Transverse colon (tissue), 4 donors: ENCODE measurements at places on chromosomes 6 and 20. TPM values are rescaled to one million over a fixed set of nuclear protein-coding genes. Genes with fewer than 3 reads are reported as not detected.
A peak's percentile ranks its signal among the peaks of the same experiment; 100 is the strongest.

Gene ZDHHC14
- 13.3 TPM for total RNA-seq

Gene FAM162B
- total RNA-seq: 0.55 TPM

Gene TFAP2C
- 9.0 TPM for total RNA-seq

GRCh38 chr20:63686492-63687321 is 9.7 kb upstream of the TNFRSF6B start:
- H3K4me1 ChIP-seq: peaks cover 57% of the 10 kb centered on the region
- no peaks in the 10 kb centered on the region for H3K36me3 ChIP-seq
- H3K27ac ChIP-seq: peak overlapping the region; percentile 67
- DNase-seq: peak; percentile 78
- H3K27me3 ChIP-seq: no peaks in the 10 kb centered on the region

Gene NKAIN4
- total RNA-seq: 0.79 TPM

- no peaks in the 10 kb centered on the region for H3K27me3 ChIP-seq
- DNase-seq: no peak
- no peak overlapping the region for H3K4me3 ChIP-seq
- H3K4me1 ChIP-seq: no peaks in the 10 kb centered on the region
- H3K27ac ChIP-seq: no peak overlapping the region
- H3K36me3 ChIP-seq: no peaks in the 10 kb centered on the region
Observed at GRCh38 chr20:32497589-32498224, 87.4 kb downstream of the NOL4L start.

GRCh38 chr20:24460712-24461111 is 8.7 kb upstream of the SYNDIG1 start:
- H3K4me1 ChIP-seq: no peaks in the 10 kb centered on the region
- no peaks in the 10 kb centered on the region for H3K36me3 ChIP-seq

Gene PNPLA1
- 1.1 TPM for total RNA-seq

Gene EYA4
- total RNA-seq: 0.27 TPM

DNA sequence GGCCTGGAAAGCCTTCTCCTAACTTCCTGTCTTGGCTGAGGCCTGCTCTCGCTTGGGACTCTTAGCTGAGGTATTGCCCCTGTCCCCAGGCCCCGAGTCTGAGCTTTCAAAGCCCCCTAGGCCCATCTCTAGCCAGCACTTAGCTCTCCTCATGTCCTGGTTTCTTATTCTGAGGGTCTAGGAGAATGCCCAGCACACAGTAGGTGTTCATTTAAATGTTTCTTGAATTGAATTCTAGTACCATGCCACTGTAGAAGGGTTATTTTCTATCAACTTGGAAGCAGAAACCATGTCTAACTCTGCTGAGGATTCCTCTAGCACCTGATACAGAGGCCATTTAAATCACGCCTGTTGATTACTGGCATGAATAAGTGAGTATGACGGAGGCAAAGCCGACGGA is 98.5 kb downstream of the VEGFA start:
- H3K4me3 ChIP-seq: no peak overlapping the region
- H3K27ac ChIP-seq: no peak overlapping the region
- H3K4me1 ChIP-seq: no peaks in the 10 kb centered on the region

DNA sequence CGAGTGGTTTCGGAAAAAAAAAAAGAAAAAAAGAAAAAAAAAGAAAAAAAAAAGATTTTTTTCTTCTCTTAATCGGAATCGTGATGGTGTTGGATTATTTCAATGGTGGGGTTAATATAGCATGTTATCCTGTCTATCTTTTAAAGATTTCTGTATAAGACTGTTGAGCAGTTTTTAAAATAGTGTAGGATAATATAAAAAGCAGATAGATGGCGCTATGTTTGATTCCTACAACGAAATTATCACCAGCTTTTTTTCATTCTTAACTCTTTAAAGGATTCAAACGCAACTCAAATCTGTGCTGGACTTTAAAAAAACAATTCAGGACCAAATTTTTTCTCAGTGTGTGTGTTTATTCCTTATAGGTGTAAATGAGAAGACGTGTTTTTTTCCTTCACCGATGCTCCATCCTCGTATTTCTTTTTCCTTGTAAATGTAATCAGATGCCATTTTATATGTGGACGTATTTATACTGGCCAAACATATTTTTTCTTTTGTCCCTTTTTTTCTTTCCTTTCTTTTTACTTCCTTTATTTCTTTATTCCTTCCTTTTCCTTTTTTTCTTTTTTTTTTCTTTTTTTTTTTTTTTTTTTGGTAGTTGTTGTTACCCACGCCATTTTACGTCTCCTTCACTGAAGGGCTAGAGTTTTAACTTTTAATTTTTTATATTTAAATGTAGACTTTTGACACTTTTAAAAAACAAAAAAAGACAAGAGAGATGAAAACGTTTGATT is 3.6 kb downstream of the SOX4 start:
- H3K4me3 ChIP-seq: peak overlapping the region; percentile 97
- DNase-seq: no peak
- peak overlapping the region; percentile 94 for H3K27ac ChIP-seq

Gene HEY2
- not detected for total RNA-seq

GRCh38 chr6:169210611-169211010 is 43.0 kb downstream of the THBS2 start:
- no peaks in the 10 kb centered on the region for H3K27me3 ChIP-seq
- no peaks in the 10 kb centered on the region for H3K36me3 ChIP-seq
- DNase-seq: no peak
- H3K4me3 ChIP-seq: no peak overlapping the region

Gene BTN1A1
- total RNA-seq: 0.32 TPM

- no peaks in the 10 kb centered on the region for H3K27me3 ChIP-seq
- no peak for DNase-seq
- no peaks in the 10 kb centered on the region for H3K36me3 ChIP-seq
- H3K4me3 ChIP-seq: no peak overlapping the region
Observed at GRCh38 chr20:24667689-24668383, 198.4 kb downstream of the SYNDIG1 start.

Gene DLK2
- 0.95 TPM for total RNA-seq

Gene HLA-DRB1
- total RNA-seq: 7.9 TPM

GRCh38 chr6:72636786-72637185 is 14.9 kb downstream of the KCNQ5 start:
- no peak overlapping the region for H3K27ac ChIP-seq
- no peaks in the 10 kb centered on the region for H3K4me1 ChIP-seq
- no peaks in the 10 kb centered on the region for H3K36me3 ChIP-seq
- no peak for DNase-seq

- H3K36me3 ChIP-seq: no peaks in the 10 kb centered on the region
- H3K4me1 ChIP-seq: no peaks in the 10 kb centered on the region
- DNase-seq: no peak
- H3K4me3 ChIP-seq: no peak overlapping the region
- no peaks in the 10 kb centered on the region for H3K27me3 ChIP-seq
Observed at GRCh38 chr6:90186026-90186425, 110.6 kb downstream of the BACH2 start.

GRCh38 chr6:126548300-126548699 is 208.4 kb downstream of the CENPW start:
- H3K4me1 ChIP-seq: no peaks in the 10 kb centered on the region
- H3K4me3 ChIP-seq: no peak overlapping the region
- no peaks in the 10 kb centered on the region for H3K27me3 ChIP-seq
- no peak for DNase-seq
- no peak overlapping the region for H3K27ac ChIP-seq

DNA sequence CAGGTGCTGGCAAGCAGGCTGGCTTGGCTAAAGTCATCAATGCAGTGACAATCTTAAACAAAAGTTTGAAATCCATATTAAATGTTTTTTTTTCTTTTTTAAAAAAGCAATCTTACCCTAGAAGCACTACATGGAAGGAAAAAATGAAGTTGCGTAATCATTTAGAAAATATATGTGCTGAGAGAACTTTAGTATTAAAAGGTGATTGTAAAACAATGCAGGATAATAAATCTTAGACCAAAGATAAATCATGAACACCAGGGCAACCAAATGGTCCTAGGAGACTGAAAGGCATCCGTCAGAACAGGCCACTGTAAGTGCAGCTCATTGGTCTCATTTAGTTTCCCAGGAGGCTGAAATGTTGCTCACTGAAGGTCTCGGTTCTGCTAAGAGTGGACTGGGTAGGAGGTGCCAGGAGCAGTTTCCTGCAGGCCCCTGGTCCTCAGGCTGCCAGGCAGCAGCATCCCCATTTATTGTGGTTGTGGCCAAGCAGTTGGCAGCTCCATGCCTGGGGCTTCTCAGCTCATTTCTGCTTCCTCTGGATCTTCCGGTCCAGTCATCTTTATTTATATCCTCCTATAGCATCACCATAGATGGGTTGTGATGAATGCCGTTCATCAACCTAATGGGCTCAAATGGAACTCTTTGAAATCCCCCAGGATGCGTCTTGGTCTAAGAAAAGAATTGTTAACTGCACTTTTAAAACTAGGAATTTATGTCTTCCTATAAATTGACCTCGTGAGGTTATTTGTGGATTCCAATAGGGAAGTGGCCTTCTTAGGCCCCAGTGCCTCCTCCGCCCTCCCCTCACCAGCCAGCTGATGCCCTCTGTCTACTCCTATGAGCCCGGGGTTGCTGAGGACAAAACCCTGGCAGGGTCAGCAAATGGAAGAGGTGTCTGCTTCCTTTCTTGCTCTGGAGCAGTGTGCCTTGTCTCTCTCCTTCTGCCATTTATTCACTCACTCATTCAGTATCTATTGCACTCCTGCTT is 269.0 kb downstream of the UST start:
- H3K27ac ChIP-seq: no peak overlapping the region
- H3K4me3 ChIP-seq: no peak overlapping the region
- H3K4me1 ChIP-seq: no peaks in the 10 kb centered on the region
- H3K36me3 ChIP-seq: no peaks in the 10 kb centered on the region

Gene BACH2
- 7.5 TPM for total RNA-seq

Gene TMEM200A
- total RNA-seq: 19.5 TPM

Gene ZNF335
- 37.4 TPM for total RNA-seq
